HepG2 (cell line): ENCODE measurements at places on chromosomes 2 and 18. TPM values are rescaled to one million over a fixed set of nuclear protein-coding genes. Genes with fewer than 3 reads are reported as not detected.

The IFIH1 gene
- polyA plus RNA-seq = 1.5 and 1.7 TPM in 2 replicates

The OR6B2 gene
- not detected in 2 replicates for polyA plus RNA-seq

The CNPPD1 gene
- 49.4 and 60.7 TPM in 2 replicates for polyA plus RNA-seq

The KCNK3 gene
- polyA plus RNA-seq = 0.03 TPM in 1 of 2 replicates, not detected in the other

The TCF23 gene
- 1.4 TPM in 2 replicates for polyA plus RNA-seq

The CNGA3 gene
- not detected in 2 replicates for polyA plus RNA-seq

The C2orf81 gene
- polyA plus RNA-seq = 0.05 and 0.17 TPM in 2 replicates

The DNAH7 gene
- not detected in 2 replicates for polyA plus RNA-seq

- H3K27me3 ChIP-seq = no peaks in the 10 kb centered on the region
- no peak overlapping the region for H3K27ac ChIP-seq
- no peaks in the 10 kb centered on the region for H3K4me1 ChIP-seq
- no peak overlapping the region for H3K4me3 ChIP-seq
- no peak for DNase-seq
These were observed 593.1 kb upstream of the LRRTM4 start for GRCh38 chr2:78115291-78115690.

DNA sequence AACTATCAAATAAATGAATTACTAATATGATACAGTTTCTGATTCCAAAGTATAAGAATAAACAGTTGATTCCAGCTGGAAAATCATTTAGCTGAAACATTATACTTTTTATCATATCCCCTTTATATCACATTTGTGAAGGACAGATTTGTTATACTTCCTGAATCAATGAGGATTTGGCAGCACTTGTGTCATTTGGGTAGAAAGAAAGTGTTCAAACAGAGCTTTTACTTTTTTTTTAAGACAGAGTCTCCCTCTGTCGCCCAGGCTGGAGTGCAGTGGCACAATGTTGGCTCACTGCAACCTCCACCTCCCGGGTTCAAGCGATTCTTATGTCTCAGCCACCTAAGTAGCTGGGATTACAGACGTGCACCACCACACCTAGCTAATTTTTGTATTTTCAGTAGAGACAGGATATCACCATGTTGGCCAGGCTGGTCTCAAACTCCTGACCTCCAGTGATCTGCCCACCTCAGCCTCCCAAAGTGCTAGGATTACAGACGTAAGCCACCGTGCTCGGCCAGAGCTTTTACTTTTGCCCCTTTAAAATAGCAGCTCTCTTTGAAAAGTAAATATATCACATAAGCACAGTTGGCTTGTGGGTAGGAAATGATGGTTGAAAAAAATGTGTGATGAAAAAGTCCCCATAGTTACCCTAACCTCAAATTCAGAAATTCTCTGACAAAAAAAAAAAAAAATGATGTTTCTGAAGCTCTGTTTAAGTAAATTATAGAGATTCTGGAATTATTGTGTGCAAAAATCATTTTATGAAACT lies 95.2 kb downstream of the DTNA start:
- H3K4me3 ChIP-seq = no peak overlapping the region
- H3K27me3 ChIP-seq = no peaks in the 10 kb centered on the region
- no peak for DNase-seq
- no peak overlapping the region for H3K27ac ChIP-seq

- no peak overlapping the region for H3K4me3 ChIP-seq
- no peaks in the 10 kb centered on the region for H3K27me3 ChIP-seq
- H3K27ac ChIP-seq = no peak overlapping the region
- H3K4me1 ChIP-seq = no peaks in the 10 kb centered on the region
- H3K36me3 ChIP-seq = no peaks in the 10 kb centered on the region
These were observed 28.1 kb downstream of the PIK3C3 start for GRCh38 chr18:41982942-41983660.

DNA sequence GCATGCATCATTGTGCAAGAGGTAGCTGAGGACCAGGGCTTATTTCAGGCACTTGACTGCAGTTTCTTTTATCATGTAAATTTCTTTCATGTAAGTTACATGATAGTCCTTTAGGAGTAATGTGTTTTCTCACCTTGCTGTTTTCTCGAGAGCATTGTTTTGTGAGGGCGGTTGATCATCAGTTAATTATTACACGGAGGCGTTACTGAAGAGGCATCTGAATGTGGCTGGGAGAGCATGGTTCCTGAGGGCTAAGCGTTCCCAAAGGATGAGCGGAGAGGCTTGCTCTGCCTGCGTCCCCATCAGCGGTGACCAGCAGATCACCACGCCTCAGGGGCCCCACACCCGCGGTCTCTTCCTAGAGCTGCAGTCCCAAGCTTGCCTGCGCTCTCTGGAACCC lies 156.1 kb upstream of the NFATC1 start:
- no peak overlapping the region for H3K4me3 ChIP-seq
- no peak for DNase-seq
- H3K27ac ChIP-seq = no peak overlapping the region
- H3K36me3 ChIP-seq = no peaks in the 10 kb centered on the region
- no peaks in the 10 kb centered on the region for H3K4me1 ChIP-seq

DNA sequence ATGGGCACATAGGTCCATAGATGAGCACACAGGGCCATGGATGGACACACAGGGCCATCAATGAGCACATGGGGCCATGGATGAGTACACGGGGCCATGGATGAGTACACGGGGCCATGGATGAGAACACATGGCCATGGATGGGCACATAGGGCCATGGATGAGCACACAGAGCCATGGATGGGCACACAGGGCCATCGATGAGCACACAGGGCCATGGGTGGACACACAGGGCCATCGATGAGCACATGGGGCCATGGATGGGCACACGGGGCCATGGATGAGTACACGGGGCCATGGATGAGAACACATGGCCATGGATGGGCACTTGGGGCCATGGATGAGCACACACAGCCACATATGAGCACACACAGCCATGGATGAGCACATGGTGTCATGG lies 192.6 kb upstream of the HDAC4 start:
- H3K4me3 ChIP-seq = no peak overlapping the region
- no peaks in the 10 kb centered on the region for H3K36me3 ChIP-seq
- no peak for DNase-seq

- no peaks in the 10 kb centered on the region for H3K4me1 ChIP-seq
- H3K4me3 ChIP-seq = no peak overlapping the region
- no peaks in the 10 kb centered on the region for H3K27me3 ChIP-seq
- no peak overlapping the region for H3K27ac ChIP-seq
- DNase-seq = no peak
- H3K36me3 ChIP-seq = no peaks in the 10 kb centered on the region
These were observed 25.1 kb downstream of the ACVR2A start for GRCh38 chr2:147869934-147870333.

DNA sequence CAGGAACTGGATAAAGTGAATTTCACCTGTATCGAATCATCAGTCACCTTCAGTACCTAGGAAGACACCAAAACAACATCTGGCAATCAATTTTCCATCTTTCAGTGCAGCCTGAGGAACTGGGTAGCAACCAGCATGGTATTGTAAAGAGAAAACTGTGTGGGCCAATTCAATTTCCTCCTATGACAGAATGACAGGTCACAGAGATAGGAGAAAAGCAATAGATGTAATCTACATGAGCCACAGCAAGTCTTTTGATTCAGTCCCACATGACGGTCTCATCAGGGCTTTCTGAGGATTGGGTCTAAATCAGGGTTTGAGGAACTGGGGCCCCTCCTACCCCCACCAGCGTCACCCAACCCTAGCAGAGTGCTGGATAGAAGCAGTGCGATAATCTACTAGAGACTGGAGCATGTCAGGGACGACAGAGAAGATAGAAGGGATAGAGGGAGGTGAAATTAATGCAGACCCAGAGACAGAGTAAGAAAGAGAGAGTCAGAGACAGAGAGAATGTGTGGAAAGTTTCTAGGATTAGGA lies 268.7 kb downstream of the LRRTM1 start:
- H3K36me3 ChIP-seq = no peaks in the 10 kb centered on the region
- H3K27me3 ChIP-seq = no peaks in the 10 kb centered on the region
- no peak overlapping the region for H3K27ac ChIP-seq

DNA sequence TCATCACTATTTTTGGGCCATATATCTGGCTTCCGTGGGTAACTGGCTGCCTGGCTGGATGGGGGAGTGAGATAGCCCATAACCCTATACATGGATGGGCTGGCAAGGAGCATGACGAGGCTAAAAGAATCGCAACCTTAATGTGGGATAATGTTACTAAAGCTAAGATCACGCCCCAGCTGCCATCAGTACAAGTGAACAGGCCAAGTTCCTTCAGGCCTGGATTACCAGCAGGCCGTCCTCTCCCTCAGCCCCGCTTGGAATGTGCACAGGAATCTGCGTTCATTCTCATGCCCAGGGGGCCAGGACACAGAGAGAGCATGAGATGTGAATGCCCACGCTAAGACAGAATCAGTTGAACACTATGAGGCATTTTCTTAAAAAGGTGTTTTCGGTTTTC lies 34.7 kb downstream of the RMC1 start:
- H3K36me3 ChIP-seq = peaks cover 45% of the 10 kb centered on the region
- H3K27ac ChIP-seq = no peak overlapping the region
- H3K4me3 ChIP-seq = no peak overlapping the region
- no peaks in the 10 kb centered on the region for H3K27me3 ChIP-seq

DNA sequence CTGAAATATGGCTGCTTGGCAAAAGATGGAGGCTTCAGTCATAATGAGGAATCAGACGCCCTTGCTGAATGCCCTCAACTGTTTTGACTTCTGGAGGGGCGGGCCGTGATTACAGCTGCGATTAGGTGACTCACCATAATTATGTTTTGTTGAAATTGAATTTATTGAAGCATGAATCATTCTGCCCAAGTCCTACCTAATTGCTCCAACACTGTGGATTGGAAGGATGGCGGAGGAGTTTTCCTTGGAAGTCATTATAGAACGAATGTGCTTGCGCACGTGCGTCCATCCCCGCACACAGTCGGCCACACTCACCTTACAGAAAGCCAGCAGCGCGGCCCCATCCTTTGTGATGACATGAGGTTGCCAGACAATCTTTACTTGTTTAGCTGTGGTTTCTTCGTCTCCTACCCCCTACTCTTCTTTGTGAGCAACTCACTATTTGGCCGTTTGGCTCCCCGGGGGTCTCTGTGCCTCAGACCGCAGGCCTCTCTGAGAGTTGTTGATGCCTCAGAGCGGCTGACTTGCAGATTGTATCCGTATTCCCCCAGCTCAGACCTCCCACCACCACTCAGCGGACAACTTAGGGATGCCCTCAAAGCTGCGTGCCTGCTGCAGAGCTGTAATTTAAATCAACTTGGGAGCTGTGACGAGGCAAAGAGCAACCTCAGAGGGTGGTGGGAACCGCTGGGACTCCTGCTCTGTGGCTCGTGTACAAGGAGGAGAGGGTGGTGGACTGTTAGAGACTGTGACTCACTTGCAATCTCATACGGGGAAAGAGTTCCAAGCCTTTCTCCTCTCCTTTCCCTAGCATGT lies 513.4 kb downstream of the TNS1 start:
- no peaks in the 10 kb centered on the region for H3K4me1 ChIP-seq
- no peak overlapping the region for H3K4me3 ChIP-seq
- H3K27me3 ChIP-seq = no peaks in the 10 kb centered on the region; the same call in 1 of the 2 replicates
- no peak for DNase-seq
- H3K27ac ChIP-seq = no peak overlapping the region

- H3K4me3 ChIP-seq = no peak overlapping the region
- no peaks in the 10 kb centered on the region for H3K4me1 ChIP-seq
- H3K27me3 ChIP-seq = no peaks in the 10 kb centered on the region
- H3K27ac ChIP-seq = no peak overlapping the region
- no peaks in the 10 kb centered on the region for H3K36me3 ChIP-seq
These were observed 202.4 kb downstream of the FHOD3 start for GRCh38 chr18:36499938-36500337.

DNA sequence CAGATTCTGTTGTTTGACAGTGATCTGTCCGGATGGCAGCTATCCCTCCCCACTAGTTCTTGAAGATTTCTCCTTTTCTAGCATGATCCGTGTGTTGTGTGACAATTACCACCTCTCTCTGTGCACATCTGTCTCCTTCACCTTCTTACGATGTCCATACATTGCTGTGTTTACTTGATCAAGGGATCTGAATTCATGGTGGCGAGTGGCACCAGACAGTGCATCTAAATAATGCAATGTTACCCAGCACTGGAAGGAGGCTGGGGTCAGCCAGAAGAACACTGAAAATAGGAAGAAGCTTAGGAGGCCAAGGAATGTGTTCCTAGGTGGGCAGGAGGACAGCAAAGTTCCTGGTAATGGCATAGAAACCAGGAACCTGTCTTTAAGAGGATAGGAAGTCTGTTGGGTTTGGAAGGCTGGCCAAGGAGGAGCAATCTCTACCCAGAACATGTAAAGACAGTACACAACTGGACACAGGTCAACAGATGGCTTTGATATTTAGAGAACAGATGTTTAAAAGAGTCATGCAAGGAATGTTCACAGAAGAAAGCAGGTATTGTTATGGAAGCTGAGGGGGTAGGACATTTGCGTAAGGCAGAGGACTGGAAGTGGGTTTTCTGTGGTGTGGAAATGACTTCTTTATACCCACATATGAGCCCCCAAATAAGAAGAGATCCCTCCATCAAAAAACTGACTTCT lies 126.4 kb downstream of the HRH4 start:
- H3K4me3 ChIP-seq = no peak overlapping the region
- no peaks in the 10 kb centered on the region for H3K36me3 ChIP-seq
- DNase-seq = no peak
- H3K27ac ChIP-seq = no peak overlapping the region

GRCh38 chr2:191942090-191942738 lies 95.3 kb upstream of the CAVIN2 start:
- H3K27me3 ChIP-seq = no peaks in the 10 kb centered on the region
- H3K36me3 ChIP-seq = no peaks in the 10 kb centered on the region
- no peak overlapping the region for H3K4me3 ChIP-seq
- H3K27ac ChIP-seq = no peak overlapping the region
- DNase-seq = no peak
- H3K4me1 ChIP-seq = peaks cover 8% of the 10 kb centered on the region

GRCh38 chr2:62974999-62975398 lies 75.6 kb upstream of the OTX1 start:
- no peaks in the 10 kb centered on the region for H3K4me1 ChIP-seq
- H3K36me3 ChIP-seq = peaks cover 78% of the 10 kb centered on the region
- no peak overlapping the region for H3K27ac ChIP-seq

DNA sequence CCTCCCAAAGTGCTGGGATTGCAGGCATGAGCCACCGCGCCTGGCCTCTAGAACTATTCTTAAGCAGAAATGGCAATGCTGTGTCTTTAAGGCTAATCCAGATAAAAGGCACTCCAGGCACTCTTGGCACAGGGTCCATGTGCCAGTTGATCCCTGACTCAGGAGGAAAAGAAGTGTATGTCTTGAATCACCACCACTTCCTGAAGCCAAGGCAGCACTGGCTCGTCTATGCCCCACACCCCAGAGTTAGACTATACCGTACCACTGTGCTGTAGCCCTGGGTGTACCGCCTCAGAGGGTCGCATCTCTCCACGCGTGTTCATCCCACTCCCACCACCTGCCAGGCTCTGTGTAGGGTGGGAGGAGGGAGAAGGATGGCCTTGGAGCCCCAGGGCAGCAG lies 9.0 kb downstream of the TNFRSF11A start:
- H3K27ac ChIP-seq = no peak overlapping the region
- H3K4me1 ChIP-seq = peaks cover 13% of the 10 kb centered on the region
- no peak for DNase-seq
- no peak overlapping the region for H3K4me3 ChIP-seq
